ENCODE measurements at places on chromosomes 6 and 20. TPM values are rescaled to one million over a fixed set of nuclear protein-coding genes. Genes with fewer than 3 reads are reported as not detected.

Gene CTCFL
- total RNA-seq, result not detected

Gene HLA-DRB1
- 90.4 TPM for total RNA-seq

Gene VSX1
- 0.38 TPM for total RNA-seq

Gene UBE2C
- 0.73 TPM for total RNA-seq

DNA sequence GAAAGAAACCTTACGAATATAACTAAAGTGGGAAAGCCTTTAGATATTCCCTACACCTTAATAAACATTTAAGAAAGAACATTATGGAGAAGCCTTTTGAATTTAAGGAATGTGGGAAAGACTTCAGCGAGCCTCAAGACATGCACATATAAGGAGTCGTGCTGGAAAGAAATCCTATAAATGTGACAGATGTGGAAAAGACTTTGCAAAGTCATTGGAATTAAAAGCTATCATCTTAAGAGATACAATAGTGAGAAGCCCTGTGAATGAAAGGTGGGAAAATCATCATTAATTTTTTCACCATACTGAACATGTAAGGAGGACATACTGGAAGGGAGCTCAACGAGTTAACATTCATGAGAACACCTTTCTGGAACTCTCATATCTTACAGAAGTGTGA lies 650.5 kb upstream of the DEFB115 start:
- no peak for DNase-seq

DNA sequence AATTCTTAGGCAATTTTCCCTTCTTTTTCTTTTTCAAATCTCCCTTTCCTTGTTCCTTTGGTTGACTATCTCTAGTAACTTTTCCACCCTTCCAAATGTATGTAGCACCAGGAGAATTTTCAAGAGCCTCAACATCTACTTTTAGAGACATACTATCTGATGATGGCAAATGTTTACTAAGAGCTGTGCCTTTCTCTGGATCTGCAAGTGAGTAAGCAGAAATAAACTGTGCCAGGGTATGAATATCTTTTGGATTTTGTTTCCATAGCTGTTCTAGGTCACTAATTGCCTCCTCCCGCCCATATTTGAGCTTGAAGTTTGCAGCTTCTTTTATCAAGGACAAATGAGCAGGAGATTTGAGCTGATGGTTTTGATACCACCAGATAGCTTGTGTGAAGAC lies 69.5 kb downstream of the GTF2H5 start:
- DNase-seq, result no peak

- DNase-seq, result no peak
Observed at GRCh38 chr6:113691260-113691656, 165.9 kb upstream of the MARCKS start.

DNA sequence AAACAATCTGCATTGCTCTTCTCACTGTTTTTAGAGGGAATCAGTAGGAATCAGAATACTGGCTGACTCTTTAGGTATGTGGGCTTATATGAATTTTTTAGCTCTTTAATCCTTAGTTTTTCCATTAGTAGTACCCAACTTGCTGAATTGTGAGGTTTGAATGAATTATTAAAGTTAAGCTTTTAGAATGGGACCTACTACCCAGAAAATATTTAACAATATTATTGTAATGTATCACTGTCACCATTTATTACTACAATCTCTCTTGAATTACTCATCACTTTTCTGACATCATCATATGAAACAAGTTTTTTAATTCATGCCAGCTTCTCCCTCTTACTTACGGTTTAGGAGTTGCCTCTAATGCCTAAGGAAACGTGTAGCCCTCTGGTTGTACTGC lies 212.7 kb downstream of the BCKDHB start:
- no peak for DNase-seq

DNA sequence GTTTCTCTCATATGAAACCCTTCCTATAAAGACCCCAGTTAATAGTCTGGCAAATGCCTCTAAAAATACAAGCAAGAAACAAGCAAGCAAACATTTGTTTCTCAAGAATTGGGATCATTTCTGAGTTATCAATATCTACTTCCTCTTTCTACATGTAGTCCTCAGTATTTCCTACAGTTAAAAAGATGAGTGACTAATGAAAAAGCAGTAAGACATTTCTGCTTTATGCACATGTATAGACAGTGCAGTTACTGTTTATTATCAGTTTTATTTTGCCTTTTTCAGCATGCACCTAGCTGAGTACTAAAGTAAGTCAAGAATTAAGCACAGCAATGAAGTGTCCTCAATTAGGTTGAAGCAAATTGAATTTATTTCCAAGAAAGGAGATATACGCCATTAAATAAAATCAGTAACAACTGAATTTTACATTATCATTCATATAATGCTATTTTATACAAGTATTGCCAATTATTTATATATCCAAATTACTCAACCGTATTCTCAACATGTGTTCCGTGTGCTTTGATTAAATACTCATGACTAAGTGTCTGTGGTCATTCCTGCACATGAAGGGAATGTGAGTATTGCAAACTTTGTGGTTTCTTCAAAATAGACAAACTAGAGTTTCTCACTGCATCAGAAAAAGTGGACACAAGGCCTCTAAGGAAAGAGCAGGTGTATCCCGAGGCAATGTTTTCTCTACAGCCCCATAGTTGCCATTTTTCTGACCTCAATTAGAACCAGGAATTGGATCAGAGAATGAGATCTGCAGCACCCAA lies 159.3 kb upstream of the MARCKS start:
- DNase-seq, result no peak

DNA sequence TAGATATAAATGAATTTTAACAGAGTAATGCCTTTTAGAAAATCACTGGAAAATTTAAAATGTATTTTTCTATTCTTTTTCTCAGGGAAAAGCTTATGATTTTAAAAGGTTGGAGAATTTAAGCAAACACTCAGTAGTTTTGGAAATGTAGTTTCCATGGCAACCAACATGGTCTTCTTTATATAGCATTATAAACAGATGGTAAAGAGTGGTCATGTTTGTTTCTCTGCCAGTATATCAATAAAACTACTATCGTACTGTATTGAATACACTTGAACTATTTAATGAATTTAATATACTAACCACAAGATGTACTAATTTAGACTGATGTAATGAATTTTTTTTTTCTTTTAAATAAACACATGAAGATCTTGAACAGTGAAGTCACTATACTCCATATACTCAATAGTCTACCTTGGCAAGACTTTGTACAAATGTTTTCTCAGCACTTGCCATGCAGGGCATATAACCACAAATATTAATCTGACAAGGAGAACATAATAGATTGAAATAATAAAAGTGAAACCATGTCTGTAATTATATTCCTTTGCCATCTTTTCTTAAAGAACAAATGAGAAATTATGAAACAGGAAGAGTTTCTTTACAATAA lies 105.5 kb downstream of the PDSS2 start:
- no peak for DNase-seq

DNA sequence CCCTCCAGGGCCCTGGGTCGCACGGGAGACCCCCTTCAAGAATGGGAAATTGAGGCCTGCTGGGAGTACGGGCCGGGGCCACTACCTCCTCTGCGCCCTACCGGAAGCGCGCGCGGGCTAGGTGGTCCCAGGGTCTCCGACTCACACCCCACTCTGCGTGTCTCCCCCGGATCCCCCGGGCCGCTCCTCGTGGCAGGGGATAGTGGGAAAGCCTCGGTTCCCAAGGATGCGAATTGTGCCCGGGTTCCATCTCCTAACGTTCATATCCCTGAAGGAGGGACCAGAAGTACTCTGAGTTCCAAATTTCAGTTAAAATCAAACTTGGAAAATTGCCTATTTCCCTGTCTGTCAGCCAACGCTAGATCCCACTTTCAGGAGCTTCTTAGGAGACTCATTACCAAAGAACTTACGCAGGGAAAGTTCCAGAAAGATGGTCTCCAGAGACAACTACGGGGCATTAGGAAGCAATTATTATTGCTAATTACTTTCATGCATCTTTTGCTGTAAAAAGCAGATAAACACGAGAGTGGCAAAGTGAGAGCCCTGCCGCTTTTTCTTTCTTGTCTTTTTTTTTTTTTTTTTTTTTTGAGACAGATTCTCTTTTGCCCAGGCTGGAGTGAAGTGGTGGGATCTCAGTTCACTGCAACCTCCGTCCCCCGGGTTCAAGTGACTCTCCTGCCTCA lies 858 bp downstream of the FAM83D start:
- DNase-seq, result no peak

- DNase-seq, result no peak
Observed at GRCh38 chr6:137231895-137232294, 12.7 kb upstream of the IFNGR1 start.

- DNase-seq, result no peak
Observed at GRCh38 chr6:142412658-142413057, 110.9 kb downstream of the ADGRG6 start.

DNA sequence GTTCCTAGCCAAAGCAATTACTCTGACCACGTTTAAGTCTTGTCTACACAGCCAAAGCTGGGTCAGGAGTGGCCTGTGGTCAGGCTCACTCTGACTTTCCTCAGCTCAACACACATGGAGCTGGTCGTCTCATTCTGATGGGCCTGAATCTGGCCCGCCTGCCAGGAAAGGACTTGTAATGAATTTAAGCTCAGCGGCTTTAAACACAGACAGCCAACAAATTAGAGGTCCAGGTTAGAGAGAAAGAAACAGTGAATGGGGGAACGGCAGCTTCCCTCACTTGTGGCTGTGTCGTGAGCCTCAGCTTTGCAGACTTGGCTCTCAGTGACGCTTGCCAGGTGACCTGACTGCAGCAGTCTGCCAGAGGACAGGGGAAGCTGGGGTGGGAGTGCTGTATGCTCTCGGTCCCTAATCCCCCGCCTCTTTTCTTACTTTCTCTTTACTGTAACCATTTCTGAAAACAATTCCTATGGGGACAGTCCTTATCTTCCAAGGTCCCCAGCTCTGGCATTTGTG lies 121.9 kb upstream of the AGPAT4 start:
- no peak for DNase-seq

- no peak for DNase-seq
Observed at GRCh38 chr6:108714101-108714765, 134.0 kb upstream of the ARMC2 start.
